NCI-H1930 (cell line): ENCODE measurements at places on chromosomes 5 and 9.

DNA sequence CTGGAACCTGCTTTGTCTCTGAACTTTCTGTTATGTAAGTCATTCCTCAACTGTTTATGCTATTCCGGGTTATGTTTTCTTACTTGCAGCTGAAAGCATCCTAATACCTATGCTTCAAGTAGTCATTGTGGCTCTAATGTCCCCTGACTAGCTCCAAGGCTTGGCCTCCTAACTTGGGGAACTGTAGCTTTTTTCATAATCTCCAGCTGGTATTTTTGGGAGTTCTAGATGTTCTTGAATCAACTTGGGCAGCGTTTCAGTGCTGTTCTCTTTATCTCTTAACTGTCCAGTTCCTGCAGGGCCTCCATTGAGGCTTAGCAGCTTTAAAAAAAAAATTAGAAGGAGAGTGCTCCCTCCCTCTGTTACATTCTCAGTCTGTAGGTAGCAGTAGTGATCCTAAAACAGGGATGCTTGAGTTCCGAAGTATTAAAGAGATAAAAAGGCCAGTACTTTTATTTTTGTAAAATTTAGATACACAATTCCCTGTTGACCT, 100.0 kb upstream of the ACTBL2 start:
- DNase-seq = no peak

DNA sequence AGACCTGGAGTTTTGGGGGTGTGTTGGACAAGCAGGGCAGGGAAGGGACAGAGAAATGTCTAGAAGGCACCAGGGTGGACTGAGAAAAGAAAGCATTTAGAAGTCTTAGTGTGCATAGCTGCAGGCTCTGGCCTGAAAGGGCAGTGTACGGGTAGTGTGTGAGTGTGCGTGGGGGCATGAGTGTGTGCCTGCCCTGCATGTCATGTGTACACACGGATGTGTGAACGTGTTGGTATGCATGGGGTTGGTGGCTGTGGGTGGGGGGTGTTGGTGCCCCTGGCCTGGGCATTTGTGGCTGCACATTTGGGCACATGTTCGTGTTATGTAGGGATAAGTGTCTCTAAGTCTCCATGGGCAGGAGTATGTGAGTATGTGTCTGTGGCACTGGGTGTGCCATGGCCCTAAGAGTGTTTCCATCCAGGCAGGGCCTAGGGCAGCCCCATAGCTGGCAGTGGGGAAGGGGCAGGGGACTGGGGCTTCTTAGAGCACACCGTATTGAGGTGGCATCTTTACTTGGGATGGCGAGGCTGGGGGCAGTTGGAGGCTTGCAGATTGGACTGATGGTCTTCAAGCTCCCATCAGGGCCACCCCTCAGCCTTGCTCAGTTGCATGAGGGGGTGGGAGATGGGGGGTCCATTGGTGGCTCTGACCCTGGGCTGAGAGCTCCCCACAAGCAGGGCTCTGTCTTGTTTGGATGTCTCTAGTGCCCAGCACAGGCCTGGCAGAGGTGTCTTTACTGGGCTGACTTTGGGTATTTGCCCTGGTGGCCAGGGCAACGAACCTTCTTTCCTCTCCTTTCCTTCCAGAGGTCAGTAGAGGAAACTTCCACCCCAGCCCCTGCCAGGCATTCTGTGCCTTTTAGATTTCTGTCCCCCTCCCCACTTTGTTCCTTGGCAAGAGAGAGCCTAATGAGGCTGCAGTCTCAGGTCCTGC, 15.0 kb downstream of the PSD2 start:
- DNase-seq = no peak

GRCh38 chr5:80921026-80921425, 39.1 kb upstream of the RASGRF2 start:
- no peak for DNase-seq

DNA sequence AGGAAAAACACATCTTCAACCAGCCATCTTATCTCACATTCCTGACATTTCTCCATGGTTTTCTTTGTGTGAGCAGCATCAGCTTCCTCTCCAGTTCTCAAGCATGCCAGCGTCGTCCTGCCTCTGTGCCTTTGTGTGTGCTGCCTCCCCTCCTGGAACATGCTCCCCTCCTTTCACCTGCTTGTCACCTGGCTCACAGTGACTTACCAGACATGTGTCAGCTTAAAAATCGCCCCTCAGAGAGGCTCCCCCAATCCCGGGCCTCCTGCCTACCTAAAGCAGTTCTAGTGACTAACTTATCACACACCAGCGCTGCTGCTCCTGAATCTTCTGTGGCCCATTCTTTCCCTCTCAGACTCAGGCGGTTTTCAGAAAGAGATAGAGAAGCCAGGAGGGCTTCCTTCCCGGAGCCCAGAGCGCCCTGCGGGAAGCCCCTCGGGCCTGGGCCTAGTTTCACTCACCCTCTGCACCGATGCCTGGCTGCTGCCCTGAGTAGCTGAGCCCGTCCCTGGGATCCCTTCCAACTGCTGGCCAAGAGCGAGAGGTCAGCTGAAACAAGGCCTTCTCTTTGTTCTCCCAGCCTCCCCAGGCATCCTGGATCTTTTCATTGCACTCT, 51.1 kb upstream of the MVB12B start:
- no peak for DNase-seq

DNA sequence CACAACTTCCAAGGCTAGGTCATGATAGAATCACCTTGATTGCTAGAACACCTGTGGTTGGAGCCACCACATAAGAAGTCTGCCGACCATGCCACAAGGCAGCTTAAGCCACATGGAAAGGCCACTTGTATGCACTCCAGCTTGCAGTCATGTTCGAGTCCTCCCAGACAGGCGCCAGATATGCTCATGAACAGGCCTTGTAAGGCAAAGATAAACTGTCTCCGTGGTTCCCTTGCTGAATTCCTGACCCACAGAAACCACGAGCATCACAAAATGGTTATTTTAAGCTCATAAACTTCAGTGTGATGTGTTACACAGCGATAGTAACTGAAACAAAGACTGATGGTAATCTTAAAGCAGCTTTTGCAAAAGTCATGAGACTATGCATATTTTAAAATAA, 188.4 kb upstream of the DAPK1 start:
- DNase-seq = no peak

GRCh38 chr9:83062651-83063527, at the start of gene RASEF:
TSS of gene RASEF (minus strand) at chr9:83063142. CDS start at chr9:83062867, 275 bp downstream.
- peak; percentile 41 for DNase-seq

DNA sequence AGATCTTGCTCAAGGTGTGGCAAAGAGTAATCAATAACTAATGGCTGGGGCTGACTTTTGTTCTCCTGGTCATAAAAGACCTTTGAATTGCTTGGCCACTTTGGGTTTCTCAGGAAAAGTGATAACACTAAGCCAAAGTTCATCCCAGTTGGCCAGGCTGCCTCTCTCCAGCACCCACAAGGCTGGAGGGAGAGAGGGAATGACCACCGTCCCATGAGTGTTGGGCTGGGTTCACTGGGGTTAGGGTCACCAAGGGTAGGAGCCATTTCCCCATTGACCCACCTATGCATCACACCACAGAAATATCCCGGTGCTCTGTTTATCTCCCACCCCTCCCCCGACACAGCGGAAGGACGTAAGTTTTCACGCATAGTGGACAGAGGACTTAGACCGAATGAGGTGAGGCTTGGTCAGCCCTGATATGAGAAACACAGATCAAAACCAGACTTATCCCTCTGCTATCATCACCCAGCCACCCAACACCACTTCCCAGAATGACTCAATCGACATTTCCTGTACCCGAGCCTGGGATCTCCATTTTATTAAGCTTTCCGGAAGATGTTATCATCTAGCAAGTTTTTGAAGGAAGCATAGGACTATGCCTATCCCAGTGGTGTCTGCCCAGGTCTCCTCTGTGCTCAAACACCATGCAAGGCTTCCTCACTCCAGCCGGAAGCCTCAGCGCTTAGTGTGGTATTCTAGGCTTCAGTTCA, 27.0 kb upstream of the PPARGC1B start:
- no peak for DNase-seq

DNA sequence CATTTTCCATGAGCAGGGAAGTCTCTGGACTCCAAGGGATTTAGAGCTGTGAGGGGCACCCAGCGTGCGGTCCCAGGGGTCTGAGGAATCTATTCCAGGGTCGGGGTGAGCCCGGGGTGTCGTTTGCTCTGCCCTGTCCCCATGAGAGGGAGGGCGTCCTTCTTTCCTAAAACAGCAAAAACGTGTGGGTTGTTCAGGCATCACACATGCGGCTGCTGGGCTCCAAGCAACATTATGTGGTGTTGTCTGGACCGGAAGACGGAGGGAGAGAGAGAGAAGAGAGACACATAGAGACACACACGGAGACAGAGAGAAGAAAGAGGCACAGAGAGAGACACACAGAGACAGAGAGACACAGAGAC, 42.7 kb upstream of the COL5A1 start:
- no peak for DNase-seq

GRCh38 chr9:127562841-127563401, 49.2 kb upstream of the STXBP1 start:
- no peak for DNase-seq

- DNase-seq = no peak
Measured at GRCh38 chr9:8628791-8629190, 829.2 kb upstream of the DMAC1 start.

DNA sequence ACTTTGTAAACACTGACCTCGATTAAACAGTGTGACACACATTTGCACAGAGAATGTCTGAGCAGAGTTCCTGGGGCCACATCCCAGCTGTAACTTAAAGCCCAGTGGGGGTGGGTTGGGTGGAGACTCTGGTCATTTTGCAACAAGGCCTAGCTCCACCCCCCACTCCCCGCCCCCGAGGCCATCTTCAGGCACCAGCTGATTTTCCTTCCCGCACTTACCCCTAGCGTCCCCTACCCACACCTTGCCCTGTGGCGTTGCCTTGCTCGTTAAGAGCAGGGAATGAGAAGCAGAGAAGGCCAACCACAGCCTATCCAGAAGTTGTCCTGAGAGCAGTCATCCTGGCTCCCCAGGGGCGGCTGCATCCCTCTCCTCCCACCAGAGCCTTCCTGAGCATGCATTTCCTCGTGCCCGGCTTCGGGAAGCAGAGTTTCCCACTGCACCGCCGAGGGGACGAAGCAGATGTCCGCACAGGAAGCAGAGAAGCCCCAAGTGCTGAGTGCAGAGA, 101.7 kb upstream of the SARDH start:
- no peak for DNase-seq

DNA sequence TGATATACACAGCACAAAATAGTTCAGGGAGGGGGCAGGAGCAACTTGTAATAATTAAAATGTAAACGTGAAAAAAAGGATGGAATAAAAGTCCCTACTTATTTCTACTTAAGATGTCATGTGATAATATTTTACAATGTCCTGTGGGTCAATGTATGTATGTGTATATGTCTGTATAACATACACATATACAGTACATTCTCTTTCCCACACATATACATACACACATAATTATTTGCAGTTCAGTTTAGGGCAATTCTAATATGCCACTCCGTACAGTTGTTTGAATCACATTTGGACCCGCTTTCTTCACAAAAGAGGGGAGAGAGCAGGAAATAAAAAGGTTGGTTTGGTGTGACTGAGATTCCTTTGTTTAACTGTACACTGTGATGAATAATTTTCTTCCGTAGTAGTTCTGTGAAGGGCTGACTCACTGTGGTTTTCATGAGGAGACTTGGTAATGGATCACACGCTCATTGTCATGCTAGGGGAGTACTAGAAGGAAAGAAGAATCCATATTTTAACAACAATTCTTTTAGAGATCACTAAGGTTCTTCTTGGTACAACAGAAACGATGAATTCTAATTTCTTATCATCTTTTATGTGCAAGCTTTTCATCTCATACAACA, 26.2 kb upstream of the ACOT12 start:
- DNase-seq = no peak

DNA sequence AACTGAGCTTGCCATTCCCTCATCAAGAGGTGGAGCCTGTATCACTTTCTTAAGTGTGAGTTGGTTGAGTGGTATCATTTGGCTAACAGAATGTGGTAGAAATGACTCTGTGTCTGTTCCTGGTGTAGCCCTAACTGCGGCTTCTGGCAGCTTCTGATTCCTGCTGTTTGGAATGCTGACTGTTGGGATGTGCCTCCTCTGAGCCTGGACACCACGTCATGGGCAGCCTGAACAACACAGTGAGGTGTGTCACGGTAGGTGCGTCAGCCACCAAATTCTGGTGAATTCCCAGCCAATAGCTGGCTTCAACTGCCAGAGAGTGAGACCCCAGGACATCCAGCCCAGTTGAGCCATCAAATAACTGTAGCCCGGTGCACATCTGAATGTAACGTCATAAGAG, 6.1 kb upstream of the C9orf152 start:
- DNase-seq = no peak

- no peak for DNase-seq
Measured at GRCh38 chr5:14110196-14110595, 32.9 kb upstream of the TRIO start.

GRCh38 chr9:27276193-27277030, 20.5 kb downstream of the EQTN start:
- DNase-seq = peak; percentile 9

DNA sequence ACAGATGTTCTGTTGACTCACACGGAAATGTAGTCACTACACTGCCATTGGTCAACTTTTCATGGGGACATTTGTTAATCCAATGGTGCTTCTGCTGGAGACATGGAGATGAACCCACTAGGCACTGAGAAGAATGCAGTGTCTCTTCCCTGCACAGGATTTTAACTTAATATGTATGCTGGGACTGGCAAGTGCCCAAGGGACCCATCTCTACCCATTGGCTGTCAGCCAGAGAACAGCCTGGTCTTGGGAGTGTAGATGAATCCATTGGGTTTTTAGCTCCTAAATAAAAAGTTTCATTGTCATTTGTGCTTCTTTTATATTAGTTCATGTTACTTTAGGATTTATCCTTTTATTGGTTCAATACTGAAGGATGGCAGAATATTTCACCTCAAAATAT, 195.8 kb upstream of the CDH6 start:
- no peak for DNase-seq
